Heart left ventricle (tissue), 16 donors: ENCODE measurements at places on chromosomes 13 and 19.
A peak's percentile ranks its signal among the peaks of the same experiment; 100 is the strongest.

DNA sequence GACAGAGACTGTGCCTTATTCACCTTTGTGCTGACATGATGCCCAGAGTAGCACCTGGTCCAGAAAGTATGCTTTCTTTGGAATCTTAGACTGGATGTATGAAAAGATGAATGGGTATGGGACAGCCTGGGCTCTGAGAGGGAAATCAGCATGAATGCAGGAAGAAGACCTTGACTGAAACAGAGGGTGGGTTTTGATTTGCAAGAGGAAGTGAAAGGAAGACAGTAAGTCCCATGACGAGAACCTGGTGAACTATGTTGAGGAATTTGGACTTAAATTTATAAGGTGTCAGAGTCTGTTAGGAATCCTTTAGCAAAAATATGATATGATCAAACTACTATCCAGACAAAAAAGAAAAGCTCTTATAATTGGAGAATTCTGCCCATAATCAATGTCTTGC lies 301.9 kb downstream of the SPRY2 start:
- no peak overlapping the region for H3K4me3 ChIP-seq
- H3K27ac ChIP-seq = no peak overlapping the region
- no peak for DNase-seq
- H3K36me3 ChIP-seq = no peaks in the 10 kb centered on the region

GRCh38 chr13:29496241-29496712 lies 99.2 kb downstream of the SLC7A1 start:
- H3K27ac ChIP-seq = no peak overlapping the region
- H3K36me3 ChIP-seq = peaks cover 8% of the 10 kb centered on the region
- no peak overlapping the region for H3K4me3 ChIP-seq
- H3K27me3 ChIP-seq = no peaks in the 10 kb centered on the region
- peaks cover 18% of the 10 kb centered on the region for H3K4me1 ChIP-seq

GRCh38 chr13:75384879-75385707 lies 96.9 kb downstream of the TBC1D4 start:
- peak overlapping the region; percentile 76 for H3K27ac ChIP-seq
- no peaks in the 10 kb centered on the region for H3K36me3 ChIP-seq
- no peaks in the 10 kb centered on the region for H3K27me3 ChIP-seq

DNA sequence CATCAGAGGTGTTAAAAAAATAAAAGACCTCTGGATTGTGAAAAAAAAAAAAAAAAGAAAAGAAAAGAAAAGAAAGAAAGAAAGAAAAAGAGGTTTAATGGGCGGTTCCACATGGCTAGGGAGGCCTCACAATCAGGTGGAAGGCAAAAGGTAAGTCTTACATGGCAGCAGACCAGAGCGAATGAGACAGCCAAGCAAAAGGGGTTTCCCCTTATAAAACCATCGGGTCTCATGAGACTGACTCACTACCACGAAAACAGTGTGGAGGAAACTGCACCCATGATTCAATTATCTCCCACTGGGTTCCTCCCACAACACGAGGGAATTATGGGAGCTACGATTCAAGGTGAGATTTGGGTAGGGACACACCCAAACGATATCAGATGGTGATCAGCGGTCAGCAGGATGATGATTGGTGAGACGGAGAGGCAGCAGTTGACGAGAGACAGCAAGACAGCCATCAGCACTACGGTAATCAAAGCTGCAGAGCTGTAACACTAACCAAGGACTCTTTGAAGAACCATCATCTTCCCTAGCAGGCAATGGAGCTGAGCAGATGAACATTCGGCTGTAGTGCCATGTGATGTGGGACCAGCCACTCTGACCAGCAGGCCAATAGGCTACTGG lies 3.9 kb upstream of the CD209 start:
- no peaks in the 10 kb centered on the region for H3K36me3 ChIP-seq
- H3K27me3 ChIP-seq = no peaks in the 10 kb centered on the region
- H3K4me1 ChIP-seq = no peaks in the 10 kb centered on the region

DNA sequence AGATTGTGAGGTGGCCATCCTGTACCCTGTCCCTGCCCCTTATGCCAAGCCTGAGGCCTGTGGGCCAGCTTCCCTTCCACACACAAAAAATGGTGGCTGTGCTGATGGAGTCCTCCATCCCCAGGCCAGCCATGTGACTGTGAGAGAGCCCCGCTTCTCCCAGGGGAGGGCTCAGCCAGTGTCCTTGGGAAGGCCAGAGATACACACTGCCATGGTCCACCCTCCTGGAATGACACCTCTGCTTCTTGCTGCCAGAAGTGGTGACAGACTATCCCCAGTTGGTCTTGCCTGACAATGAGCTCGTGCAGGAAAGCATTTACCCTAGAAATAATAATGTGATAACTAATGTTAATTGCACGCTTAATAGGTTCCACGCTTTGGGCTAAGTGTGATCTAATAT lies 38.0 kb downstream of the FAM124A start:
- peaks cover 9% of the 10 kb centered on the region for H3K36me3 ChIP-seq
- H3K27me3 ChIP-seq = no peaks in the 10 kb centered on the region
- H3K4me3 ChIP-seq = no peak overlapping the region

GRCh38 chr13:19605161-19605955 lies 28.1 kb upstream of the MPHOSPH8 start:
- no peaks in the 10 kb centered on the region for H3K36me3 ChIP-seq
- no peak for DNase-seq
- peaks cover 15% of the 10 kb centered on the region for H3K4me1 ChIP-seq
- peaks cover 15% of the 10 kb centered on the region for H3K27me3 ChIP-seq
- no peak overlapping the region for H3K27ac ChIP-seq

- no peaks in the 10 kb centered on the region for H3K4me1 ChIP-seq
- no peak overlapping the region for H3K4me3 ChIP-seq
- DNase-seq = no peak
- no peaks in the 10 kb centered on the region for H3K36me3 ChIP-seq
- no peak overlapping the region for H3K27ac ChIP-seq
Observed at GRCh38 chr19:2989236-2989946, 12.0 kb downstream of the TLE6 start.

- H3K4me3 ChIP-seq = no peak overlapping the region
- DNase-seq = no peak
- no peaks in the 10 kb centered on the region for H3K36me3 ChIP-seq
- no peaks in the 10 kb centered on the region for H3K4me1 ChIP-seq
Observed at GRCh38 chr13:31781064-31781463, 41.7 kb downstream of the RXFP2 start.

DNA sequence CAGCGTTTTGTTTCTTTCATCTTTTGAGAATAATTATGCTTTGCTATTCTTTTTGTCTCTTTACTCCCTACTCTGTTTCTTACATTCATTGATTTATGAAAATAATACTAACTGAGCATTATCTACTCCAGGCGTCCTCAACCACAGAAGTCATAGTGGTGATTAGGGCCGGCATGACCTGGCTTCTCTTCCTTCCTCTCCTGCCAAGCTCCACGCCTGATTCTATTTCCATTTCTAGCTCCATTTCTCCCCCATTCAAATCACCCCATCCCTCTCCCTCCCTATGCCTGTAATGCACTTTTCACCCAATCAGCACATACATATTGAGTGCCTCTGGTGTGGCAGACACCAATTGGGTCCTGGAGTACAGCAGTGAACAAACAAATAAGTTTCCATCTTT lies 183.2 kb upstream of the GPR12 start:
- H3K36me3 ChIP-seq = no peaks in the 10 kb centered on the region
- no peak overlapping the region for H3K27ac ChIP-seq
- H3K27me3 ChIP-seq = no peaks in the 10 kb centered on the region
- DNase-seq = no peak

DNA sequence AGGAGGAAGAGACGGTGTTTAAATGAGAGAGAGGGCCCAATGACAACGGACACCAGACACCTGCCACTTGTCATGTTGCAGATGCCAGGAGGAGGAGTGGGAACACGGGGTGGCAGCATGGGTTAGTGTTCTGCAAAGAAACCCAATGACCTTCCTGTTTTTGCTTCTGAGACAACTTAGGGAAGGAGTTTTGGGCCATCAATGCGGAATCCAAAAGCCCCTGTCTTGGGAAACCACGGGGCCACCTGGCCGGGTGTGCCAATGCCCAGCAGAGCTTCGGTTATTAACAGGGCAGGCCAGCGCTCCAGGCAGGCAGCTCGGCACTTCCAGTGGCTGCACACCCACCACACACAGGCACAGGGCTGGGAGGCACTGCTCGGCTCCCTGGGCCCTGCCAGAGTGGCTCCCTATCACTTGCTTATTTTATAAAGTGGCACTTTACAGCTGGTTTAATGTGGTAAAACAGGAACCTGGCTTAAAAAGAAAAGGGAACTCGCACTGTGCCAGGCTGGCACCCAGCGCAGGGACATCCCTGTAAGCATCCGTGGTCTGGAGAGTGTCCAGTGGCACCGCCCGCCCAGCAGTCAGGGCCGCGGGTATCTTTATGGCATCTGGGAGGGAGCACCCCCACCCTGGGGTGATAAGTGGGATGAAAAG lies 19.1 kb downstream of the ELL start:
- H3K27me3 ChIP-seq = no peaks in the 10 kb centered on the region
- no peaks in the 10 kb centered on the region for H3K36me3 ChIP-seq
- no peak overlapping the region for H3K4me3 ChIP-seq
- no peak for DNase-seq
